ENCODE measurements at places on chromosomes 12 and 14.

DNA sequence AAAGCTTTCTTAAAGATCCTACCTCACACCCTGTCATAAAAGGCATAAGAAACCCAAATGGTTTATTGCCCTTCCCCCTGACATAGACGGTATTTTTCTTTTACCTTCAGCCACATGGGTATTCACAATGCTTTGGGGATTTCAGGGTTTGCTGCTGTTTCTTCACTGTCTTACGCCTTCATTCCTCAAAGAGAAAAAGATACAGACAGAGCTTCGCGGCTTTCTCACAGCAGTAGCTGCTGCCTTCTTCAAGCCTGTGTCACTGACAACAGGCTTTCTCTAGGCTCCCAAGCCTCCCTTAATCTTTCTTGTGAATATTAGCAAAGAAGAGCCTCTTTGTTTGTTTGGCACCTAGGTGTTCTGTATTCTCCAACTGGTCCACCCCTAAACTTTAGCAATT, 197.4 kb upstream of the ARID2 start:
- no peak for DNase-seq

GRCh38 chr14:34300882-34301734, 160.9 kb downstream of the SPTSSA start:
- DNase-seq: no peak

DNA sequence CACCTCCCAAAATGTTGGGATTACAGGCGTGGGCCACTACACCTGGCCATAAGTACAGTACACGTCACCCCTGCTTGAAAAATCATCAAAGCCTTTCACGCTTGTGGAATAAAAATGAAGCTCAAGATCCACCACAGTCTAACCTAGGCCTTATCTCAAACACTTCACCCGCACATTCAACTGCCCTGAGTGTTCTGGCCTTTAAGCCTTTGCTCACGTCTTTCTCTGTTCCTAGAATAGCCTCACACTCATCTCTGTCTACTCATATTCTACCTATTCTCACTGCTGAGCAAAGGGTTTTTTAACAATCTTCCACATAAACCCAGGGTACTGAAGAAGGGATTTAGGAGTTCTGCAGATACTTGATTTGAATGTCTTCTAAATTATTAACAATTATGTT, 9.9 kb downstream of the CALCOCO1 start:
- DNase-seq: no peak

GRCh38 chr12:52984136-52984535, 22.1 kb upstream of the EIF4B start:
- DNase-seq: no peak

GRCh38 chr12:7719946-7720730, 8.9 kb downstream of the DPPA3 start:
- DNase-seq: no peak

DNA sequence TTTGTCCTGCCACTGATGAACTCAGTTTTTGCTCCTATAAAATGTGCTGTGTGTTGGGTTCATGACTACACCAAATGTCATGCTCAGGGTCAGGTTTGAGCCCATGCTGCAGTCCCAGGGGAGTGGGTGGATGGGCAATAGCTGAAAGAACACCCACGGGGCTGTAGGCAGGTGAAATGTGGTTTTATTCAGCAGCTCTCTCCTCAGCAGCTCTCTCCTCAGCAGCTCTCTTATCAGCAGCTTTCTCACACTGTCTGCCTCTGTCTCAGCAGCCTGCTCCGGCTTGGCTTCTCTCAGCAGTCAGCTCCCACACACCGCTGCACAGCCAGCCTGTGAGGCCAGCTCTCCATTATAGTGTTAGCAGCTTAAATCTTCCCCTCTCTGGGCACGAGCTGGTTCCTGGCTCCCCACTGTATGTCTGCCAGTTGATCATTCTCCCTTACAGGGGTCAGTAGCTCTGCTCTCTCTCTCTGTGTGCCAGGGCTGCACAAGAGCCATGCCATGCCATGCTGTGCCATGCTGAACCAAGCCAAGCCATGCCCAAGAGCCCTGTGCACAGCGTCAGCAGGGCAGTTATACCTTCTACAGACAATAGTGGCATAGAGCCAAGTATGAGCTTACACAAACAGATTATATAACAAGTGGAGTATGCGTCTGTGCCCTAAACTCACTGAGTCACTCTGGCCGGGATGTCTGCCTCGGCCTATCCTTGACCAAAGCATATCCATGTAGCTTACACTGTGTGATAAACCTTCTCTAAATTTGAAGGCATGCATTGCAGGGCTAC, 303.3 kb upstream of the TMPO start:
- no peak for DNase-seq

GRCh38 chr14:55588259-55588699, 8.3 kb downstream of the KTN1 start:
- DNase-seq: no peak

- no peak for DNase-seq
Observed at GRCh38 chr14:38089123-38089522, 118.6 kb upstream of the SSTR1 start.

- no peak for DNase-seq
Observed at GRCh38 chr14:91332986-91333649, 84.5 kb downstream of the CCDC88C start.

GRCh38 chr12:48199774-48200221, 3.3 kb downstream of the OR10AD1 start:
- no peak for DNase-seq

GRCh38 chr12:93758801-93759373, 81.7 kb downstream of the CRADD start:
- no peak for DNase-seq
